H1 (cell line): ENCODE measurements at places on chromosomes 3 and 15.

GRCh38 chr3:129161860-129162271 lies 1.0 kb upstream of the ISY1 start:
- no peak for DNase-seq

DNA sequence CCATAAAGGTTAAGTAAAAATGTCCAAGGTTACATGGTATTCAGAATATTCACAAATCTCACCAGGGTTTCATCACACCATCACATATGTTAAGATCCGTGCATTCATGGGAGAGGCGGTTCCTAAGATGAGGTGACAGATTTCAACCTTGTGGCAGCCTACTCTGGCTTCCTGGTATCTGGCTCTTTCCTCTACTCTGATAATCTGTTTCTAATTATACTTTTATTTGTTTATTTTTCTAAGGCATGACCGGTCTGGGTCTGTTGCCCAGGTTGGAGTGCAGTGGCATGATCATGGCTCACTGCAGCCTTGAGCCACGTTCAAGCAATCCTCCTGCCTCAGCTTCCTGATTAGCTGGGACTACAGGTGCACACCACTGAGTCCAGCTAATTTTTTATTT lies 34.4 kb downstream of the RAF1 start:
- no peak for DNase-seq

GRCh38 chr3:11909726-11910125 lies 63.0 kb upstream of the TAMM41 start:
- no peak for DNase-seq

GRCh38 chr3:189597918-189598317 lies 33.3 kb upstream of the TP63 start:
- no peak for DNase-seq

DNA sequence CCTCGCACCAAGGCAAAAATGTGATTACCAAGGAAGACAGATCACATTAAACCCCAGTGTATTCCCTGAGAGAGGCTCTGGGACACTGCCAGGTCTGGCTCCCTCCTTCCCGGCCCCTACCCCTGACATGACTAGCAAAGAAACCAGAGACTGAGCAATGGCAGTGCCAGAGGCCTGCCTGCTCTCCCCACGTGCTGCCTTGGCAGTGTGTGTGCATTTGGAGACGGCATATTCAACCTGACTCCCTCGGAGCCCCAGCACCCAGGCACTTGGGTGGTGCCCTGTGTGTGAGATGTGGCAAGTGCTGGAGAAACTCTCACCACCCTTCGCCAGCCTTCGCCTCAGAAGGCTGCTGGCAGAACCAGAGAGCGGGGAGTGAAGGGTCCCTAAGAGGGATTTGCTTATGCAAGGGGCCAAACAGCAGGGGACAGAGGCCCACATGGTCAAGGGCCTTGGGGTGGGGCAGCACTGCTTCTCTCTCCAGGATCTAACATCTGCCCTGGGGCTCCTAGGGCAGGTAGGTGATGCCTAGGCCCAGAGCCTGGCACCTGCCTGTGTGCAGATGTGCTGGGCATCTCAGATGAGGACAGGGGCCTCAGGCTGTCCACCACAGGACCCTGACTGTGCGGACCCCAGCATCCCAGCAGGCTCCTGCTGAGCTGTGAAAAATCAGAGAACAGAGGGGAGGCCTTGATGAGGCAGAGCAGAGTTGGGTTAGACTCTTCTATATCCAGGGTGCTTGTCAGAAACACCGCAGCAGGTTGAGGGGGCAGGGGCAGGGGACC lies 23.6 kb upstream of the PLXNA1 start:
- no peak for DNase-seq

- DNase-seq, result no peak
Observed at GRCh38 chr3:42013691-42014457, 52.0 kb upstream of the ULK4 start.
